ENCODE measurements at places on chromosomes 3 and 15.

- no peak for DNase-seq
These were observed 136.8 kb downstream of the CHST2 start for GRCh38 chr3:143256416-143256815.

DNA sequence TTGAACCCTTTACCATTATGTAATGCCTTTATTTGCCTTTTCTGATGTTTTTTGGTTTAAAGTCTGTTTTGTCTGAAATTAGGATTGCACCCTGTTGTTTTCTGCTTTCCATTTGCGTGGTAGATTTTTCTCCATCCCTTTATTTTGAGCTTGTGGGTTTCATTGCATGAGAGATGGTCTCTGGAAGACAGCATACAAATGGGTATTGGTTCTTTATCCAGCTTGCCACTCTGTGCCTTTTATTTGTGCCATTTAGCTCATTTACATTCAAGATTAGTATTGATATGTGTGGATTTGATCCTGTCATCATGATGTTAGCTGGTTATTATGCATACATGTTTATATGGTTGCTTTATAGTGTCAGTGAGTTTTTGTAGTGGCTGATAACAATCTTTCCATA lies 318.7 kb upstream of the PPP2R3A start:
- no peak for DNase-seq

GRCh38 chr15:51049081-51049480 lies 45.6 kb downstream of the TNFAIP8L3 start:
- DNase-seq = no peak

- no peak for DNase-seq
These were observed 217.2 kb upstream of the ARPP21 start for GRCh38 chr3:35422101-35422500.

DNA sequence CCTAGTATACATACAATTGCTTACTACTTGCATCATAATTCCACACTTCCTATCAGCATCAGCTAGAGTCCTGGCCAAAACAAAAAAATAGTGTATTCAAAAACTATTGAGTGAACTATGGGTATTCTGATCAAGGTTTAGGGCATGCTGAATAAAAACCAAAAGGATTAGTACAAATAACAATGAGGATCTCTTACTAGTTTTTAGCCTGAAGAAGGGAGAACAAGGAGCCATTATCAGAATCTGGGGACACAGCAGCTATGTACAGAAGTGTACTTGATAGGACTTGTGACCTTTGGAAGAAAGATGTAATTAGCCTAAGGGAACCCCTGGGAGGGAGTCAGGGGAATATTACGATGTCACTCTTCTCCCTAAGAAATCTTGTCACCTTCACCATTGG lies 832.2 kb downstream of the SQOR start:
- DNase-seq = no peak

- DNase-seq = no peak
These were observed 28.8 kb downstream of the LYZL4 start for GRCh38 chr3:42381551-42382082.

DNA sequence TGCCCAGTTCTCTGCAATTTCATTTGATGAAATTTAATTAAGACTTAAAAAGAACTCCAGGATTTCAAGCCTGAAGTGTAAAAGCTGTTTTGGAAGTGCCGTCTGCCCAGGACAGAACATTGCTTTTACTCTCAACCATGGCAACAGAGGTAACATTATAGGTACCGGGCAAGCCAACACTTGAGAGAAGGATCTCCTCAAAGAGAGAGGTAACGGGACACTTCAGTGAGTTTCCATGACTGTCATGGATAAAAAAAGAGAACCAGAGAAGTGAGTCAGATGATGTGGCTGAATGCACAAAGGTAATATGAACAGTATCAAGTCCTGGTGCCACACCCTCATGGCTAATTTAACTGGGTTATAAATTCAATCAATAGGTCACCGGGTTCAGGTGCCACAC lies 130.2 kb upstream of the LMOD3 start:
- no peak for DNase-seq

- no peak for DNase-seq
These were observed 148.1 kb downstream of the NEK11 start for GRCh38 chr3:131174752-131175151.

GRCh38 chr3:172294223-172294806 lies 153.9 kb downstream of the GHSR start:
- no peak for DNase-seq

GRCh38 chr15:25890529-25890928 lies 27.4 kb upstream of the ATP10A start:
- DNase-seq = no peak

- DNase-seq = no peak
These were observed 19.6 kb downstream of the NSUN3 start for GRCh38 chr3:94082391-94082937.

- DNase-seq = no peak
These were observed 399.3 kb upstream of the RGMA start for GRCh38 chr15:93488296-93488713.

GRCh38 chr3:9837701-9838582 lies 5.9 kb downstream of the RPUSD3 start:
- no peak for DNase-seq

DNA sequence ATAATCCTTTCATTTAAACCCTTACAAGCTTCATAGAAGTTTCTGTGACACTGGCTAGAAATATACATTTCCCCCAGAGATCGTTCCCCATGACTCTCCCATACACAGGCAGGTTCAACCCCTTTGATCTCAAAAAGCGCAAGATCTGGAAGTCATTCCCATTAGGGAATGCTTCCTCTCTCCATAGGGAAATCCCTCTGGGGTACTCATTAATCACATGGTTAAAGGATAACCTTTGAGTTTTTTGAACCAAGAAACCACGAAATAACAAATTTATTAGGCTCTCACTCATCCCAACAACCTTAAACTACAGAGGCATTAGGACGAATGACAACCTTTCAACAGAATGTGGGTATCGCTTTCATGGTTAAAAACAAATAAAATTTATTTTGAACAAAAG lies 211.9 kb upstream of the PRICKLE2 start:
- DNase-seq = no peak

- DNase-seq = no peak
These were observed 441.9 kb upstream of the THRB start for GRCh38 chr3:24936574-24936973.

- DNase-seq = no peak
These were observed 3.4 kb upstream of the SELENOT start for GRCh38 chr3:150599611-150600297.

- DNase-seq = no peak
These were observed 333.0 kb downstream of the EPHA3 start for GRCh38 chr3:89440386-89440785.

DNA sequence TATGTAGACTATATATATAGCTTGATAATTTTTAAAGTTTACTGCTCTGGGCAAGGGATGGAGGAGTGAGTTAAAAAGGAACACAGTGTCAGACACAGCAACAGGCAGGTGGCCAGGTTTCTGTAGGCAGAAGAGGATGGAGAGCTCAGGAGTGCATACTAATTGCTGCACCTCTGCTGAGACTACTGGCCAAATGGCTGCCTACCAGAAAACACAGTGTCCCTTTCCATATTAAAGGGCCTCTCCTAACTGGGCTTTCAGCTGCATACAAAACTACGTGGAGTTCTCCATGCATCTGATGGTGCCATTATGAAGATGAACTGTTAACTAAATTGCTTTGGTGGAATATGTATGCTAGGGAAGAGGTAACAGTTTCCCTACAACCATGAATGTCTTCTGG lies 1.8 kb downstream of the ATP13A4 start:
- no peak for DNase-seq

DNA sequence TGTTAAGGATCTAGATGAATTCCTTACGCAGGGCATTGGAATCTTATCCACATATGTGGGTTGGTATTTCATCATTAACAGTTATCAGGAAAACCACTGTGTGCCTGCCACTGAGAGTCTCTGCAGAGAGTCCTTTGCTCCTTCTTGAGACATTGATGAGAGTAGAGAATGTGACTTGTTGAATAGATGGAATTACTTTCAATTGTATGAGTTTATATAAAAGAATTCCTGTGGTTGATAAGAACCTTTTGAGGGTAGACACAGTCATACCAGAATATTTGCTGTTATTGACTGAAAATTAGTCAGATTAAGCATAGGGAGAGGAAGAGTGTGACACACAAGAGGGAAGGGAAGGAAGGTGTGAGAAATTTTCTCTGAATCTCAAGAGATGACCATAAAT lies 30.8 kb downstream of the ARHGEF26 start:
- no peak for DNase-seq

- DNase-seq = no peak
These were observed 181.5 kb upstream of the ICE2 start for GRCh38 chr15:60660290-60661051.

DNA sequence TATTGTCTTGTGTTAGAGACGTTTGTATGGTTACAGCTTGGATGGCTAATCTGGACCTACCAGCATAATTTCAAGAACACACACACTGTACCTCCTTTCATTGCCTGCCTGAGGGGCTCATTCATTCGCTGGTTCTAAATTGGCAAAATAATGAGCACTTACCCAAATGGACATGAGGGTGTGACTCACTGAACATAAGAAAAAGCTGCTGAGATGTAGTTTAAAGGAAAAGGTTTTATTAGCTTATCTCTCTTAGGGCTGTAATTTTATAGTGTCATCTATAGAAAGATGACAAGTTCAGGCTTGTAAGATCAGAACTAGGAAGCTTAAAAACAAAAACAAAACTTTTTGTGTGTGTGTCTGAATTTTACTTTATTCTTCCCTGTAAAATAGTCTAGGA lies 120.7 kb upstream of the WNT7A start:
- no peak for DNase-seq

DNA sequence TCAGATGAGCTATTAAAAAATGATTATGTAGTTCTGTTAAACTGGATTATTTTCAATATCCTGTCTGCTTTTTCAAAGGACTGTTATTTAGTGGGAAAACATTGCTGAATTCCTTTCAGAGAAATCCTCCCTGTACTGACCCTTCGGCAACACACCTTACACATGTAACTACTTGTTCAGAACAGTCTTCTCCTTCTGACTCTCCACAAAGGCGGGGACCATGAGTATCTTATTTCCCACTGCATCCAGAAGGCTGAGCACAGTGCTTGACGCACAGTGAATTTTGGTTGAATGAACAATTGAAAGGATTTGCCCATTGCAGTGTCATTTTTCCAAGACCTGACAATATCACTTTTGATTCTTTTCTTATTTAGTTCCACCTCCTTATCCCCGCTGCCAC lies 23.1 kb upstream of the CFAP161 start:
- no peak for DNase-seq

DNA sequence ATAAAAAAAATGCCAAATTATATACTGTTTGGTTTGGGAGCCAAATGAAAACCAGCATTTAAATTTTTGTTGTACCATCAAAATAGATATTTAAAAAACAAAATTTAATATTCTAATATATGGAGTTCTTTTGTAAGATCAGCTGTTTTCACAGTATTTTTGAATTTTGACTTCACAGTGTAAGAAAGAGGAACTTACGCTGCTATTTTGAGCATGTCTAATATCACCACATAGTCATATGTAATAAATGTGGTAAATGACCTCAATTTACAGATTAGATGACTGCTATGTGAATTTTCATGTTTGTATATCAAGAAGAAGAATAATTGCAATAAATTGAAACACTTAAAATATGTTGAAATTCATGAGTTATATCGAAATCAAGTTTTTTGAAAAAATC lies 189.6 kb downstream of the ARRDC4 start:
- no peak for DNase-seq

GRCh38 chr15:47542312-47542989 lies 174.9 kb upstream of the SEMA6D start:
- DNase-seq = no peak

DNA sequence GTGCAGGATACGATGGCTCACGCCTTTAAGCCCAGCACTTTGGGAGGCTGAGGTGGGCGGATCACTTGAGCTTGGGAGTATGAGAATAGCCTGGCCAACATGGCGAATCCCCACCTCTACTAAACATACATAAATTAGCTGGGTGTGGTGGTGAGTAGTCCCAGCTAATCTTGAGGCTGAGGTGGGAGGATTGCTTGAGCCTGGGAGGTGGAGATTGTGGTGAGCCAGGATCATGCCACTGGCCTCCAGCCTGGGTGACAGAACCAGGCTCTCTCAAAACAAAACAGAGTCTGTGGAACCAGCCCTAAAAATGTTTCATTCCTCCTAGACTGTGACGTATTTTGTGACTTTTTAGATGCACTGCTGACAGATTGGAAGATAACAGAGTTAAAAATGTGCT lies 34.3 kb upstream of the RAD51 start:
- no peak for DNase-seq

DNA sequence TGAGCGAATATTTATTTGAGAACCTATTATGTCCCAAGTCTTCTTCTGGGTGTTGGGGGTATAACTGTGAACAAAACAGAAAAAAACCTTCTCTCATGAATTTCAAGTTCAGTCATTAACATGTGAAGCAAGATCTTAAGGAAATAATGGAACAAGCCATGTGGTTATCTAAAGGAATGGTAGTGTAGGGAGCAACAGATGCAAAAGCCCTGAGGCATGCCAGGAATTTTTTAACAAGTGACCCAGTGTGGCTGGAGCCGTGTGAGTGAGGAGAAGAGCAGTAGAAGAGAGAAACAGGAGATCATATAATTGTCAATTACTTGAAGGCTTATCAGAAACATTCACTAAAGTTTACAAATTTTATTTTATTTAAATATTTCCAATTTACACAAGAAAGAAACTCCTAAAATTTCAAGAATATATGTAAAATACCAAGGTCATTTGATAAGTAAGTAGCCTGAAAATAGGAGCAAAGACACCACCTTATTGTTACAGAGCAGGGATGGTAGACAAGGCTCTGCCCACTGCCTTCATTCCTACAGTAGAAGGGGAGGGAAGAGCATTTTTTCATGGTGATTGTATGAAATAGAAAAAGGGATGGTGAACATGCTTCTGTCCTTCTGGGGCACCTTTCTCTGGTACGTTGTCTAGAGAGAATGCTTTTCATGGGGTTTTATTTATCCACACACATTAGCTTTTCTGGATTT lies 345.1 kb downstream of the PLOD2 start:
- DNase-seq = no peak

- no peak for DNase-seq
These were observed 913.9 kb upstream of the NR2F2 start for GRCh38 chr15:95416576-95416975.

DNA sequence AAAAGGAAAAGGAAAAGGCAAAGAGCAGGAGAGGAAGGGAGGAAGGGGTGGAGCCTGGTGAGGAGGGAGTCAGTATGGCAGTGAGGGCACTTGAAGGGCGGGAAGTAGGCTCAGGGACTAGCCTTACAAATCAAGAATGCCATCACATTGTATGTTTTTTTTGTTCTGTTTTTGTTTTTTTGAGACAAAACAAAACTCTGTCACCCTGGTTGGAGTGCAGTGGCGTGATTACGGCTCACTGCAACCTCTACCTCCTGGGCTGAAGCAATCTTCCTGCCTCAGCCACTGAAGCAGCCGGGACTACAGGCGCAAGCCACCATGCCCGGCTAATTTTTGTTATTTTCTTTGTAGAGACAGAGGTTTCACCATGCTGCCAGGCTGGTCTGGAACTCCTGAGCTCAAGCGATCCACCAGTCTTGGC lies 10.5 kb upstream of the PIK3CB start:
- no peak for DNase-seq

DNA sequence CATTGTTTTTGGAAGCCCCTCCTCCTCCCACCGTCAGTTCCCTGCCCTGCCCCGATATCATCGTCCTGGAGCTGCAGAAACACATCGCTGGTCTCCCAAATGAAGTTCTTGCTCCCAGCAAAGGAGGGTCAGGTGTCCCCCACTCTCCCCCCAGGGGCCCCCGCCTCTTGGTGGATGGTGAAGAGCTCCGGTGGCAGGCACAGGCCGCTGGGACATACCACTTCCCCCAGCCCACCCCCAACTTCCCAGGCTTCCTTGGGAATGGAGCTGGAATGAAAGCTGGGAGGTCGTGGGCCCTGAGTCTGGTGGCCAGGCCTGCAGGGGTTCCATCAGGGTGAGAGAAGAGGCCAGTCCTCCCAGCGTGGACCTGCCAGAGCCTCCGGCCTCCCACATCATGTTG lies 137.7 kb downstream of the CHSY1 start:
- no peak for DNase-seq

All from suprapubic skin (tissue), 4 donors.